HEK293T (cell line): ENCODE measurements at places on chromosomes 16 and 17.

- DNase-seq: no peak
Measured at GRCh38 chr16:85199069-85199725, 86.9 kb upstream of the CIBAR2 start.

DNA sequence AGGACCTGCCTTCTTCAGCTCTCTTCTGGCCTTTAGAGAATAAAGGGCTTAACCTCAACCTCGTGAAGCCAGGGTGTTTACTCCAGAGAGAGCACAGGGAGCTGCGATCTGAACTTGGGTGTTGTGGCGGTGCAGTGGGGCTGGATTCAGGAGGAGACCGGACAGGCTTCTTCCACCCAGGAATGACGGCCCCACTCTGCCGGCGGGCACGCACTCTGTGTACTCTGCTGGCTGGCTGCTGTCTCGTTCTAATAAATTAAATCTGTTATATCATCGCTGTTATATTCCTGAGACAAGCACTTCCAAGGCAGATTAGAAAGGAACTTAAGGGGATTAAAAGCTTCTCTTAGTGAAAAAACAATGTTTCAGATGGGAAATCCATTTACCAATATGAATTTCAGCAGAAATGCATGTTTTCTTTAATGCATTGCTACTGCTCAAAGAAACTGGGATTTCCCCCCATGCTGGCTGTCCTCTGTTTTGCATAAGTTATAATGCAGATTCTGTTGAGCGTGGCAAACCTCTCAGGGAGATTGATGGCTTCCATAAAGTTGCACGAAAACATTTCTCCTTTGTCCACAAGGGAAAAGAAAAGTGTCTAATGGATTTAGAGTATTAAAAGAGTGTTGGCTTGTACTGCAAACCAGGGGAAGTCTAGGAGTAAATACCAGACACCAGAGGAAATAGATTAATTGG is 168.6 kb upstream of the IRX3 start:
- DNase-seq: no peak

- DNase-seq: peak; percentile 19
Measured at GRCh38 chr17:37488607-37489196, 989 bp upstream of the DUSP14 start.

- peak; percentile 84 for DNase-seq
Measured at GRCh38 chr16:57807968-57808528, 5.8 kb upstream of the KIFC3 start.

GRCh38 chr16:67902831-67903230 is 9.8 kb downstream of the PSKH1 start:
- no peak for DNase-seq

DNA sequence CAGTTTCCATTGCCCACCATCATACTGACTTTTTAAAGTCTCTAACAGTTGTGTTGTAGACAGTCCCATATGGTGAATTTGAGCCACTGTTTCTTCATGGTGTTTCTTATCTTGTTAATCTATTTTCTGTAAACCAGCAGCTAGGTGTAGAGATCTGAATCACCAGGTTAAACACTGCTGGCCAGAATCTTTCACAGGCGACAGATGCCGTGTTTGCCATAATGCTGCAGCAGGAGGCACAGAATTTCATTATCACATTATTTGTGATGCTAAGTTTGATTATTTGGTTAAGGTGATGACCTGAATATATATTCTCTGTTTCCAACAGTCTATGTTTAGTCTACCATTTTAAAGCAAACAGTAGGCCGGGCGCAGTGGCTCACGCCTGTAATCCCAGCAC is 11.5 kb upstream of the CNGB1 start:
- DNase-seq: no peak

GRCh38 chr17:7558544-7559319 is at the start of gene TNFSF13:
Gene TNFSF13, plus strand, starts transcription at chr17:7558750. Its CDS starts 290 bp downstream, at chr17:7559040.
- DNase-seq: no peak

- no peak for DNase-seq
Measured at GRCh38 chr17:78523934-78524655, 53.1 kb downstream of the DNAH17 start.

GRCh38 chr17:17890773-17891759 is 54.3 kb upstream of the SREBF1 start:
- DNase-seq: peak; percentile 67

GRCh38 chr17:44970136-44970741 is 2.1 kb upstream of the C1QL1 start:
- peak; percentile 28 for DNase-seq

GRCh38 chr16:3954411-3954921 is 74.0 kb upstream of the CREBBP start:
- no peak for DNase-seq
